ENCODE measurements at places on chromosomes 2 and 18.

- no peak for DNase-seq
Measured at GRCh38 chr2:240873805-240874714, 5.4 kb downstream of the AGXT start.

DNA sequence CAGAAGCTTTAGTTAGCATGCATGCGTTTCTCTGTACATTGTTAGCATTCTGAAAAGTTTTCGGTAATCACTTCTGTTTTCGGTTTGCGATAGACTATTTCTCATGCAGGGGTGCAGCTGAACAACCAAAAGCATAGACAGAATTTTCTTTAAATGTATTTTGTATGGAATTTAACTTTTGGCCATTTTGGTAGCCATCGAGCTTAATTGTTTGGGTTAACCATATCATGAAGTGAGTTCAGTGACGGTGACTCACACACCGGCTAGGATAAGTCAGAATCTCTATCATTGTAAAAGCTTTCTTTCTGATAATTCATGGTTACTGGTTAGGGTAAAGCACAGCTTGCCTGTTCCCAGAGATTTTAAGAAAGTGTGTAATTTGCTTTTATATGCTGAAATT, 107.2 kb downstream of the CD226 start:
- DNase-seq, result no peak

DNA sequence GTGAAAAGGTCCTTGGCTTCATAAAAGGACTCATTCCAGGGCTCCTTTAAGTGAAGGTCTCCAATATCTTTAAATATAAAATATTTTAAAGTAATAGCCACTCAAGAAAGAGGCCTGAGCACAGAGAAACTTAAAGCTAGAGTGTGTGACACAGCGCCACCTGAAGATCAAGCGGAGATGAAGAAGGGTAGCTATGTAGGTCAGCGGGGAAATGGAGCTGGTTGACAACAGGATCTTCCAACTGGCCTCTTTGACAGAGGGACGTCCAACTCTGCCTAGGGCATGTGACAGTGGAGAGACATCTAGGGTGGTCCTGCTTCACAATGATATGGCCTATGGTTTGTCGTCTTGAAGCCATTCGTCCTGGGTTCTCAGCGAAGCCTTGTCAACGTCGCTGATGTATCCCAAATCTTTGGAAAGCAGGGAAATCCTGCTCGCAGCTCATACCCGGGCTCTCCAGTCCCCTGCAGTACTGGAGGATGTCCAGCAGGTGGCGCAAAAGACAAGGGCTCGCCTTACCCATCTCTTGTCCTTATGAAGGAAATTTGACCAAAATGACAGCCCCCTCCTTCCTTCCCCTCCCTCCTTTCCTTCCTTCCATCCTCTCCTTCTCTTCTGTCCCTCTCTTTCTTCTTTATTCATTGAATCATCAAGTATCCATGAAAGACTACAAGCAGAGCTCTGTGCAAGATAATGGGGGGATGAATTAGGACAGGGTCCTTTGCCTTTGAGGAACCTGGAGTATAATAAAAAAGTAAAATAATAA, 59.6 kb downstream of the LONRF2 start:
- DNase-seq, result peak; percentile 16

GRCh38 chr2:86747711-86748639, 27.9 kb downstream of the RMND5A start:
- DNase-seq, result peak; percentile 55

GRCh38 chr2:225464346-225465025, 65.0 kb downstream of the NYAP2 start:
- DNase-seq, result no peak

DNA sequence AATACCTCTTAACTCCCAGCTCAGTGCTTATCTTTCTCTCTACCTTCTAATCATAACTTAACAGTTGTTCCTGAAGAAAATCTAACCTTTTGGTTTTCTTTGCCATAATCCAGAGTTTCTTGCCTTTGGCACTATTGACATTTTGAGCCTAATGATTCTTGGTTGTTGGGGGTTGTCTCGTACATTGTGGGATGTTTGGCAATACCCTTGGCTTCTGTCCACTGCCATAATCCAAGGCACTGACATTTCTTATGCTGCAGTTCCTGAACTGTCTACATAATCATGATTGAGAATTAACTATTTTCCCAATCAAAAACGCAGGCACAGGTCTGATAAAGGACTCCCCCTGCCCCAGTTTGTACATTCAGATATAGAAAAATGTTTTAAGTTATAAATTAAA, 203.2 kb upstream of the MEX3C start:
- DNase-seq, result no peak

GRCh38 chr2:141654311-141654710, 476.5 kb downstream of the LRP1B start:
- DNase-seq, result no peak

DNA sequence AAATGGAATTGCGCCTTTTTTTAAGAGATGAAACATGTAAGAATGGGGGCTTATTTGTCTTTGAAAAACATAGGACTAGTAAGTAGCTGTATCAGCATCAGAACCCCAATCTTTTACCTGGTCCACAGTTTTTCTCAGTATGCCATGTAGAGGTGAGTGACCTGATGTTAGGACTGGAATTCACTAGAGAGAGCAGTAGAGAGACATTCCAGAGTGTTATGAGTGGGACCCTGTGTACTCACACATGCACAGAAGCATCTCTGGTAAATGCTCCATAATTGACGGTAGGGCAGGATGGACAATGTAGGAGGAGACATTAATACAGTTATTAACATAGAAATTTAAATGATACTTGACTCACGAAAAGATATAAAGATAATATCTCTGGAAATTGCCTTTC, 1.4 kb upstream of the GALNT13 start:
- no peak for DNase-seq

GRCh38 chr18:47996091-47996541, 65.7 kb upstream of the SMAD2 start:
- DNase-seq, result no peak

GRCh38 chr2:21466341-21466927, 342.7 kb downstream of the TDRD15 start:
- no peak for DNase-seq

DNA sequence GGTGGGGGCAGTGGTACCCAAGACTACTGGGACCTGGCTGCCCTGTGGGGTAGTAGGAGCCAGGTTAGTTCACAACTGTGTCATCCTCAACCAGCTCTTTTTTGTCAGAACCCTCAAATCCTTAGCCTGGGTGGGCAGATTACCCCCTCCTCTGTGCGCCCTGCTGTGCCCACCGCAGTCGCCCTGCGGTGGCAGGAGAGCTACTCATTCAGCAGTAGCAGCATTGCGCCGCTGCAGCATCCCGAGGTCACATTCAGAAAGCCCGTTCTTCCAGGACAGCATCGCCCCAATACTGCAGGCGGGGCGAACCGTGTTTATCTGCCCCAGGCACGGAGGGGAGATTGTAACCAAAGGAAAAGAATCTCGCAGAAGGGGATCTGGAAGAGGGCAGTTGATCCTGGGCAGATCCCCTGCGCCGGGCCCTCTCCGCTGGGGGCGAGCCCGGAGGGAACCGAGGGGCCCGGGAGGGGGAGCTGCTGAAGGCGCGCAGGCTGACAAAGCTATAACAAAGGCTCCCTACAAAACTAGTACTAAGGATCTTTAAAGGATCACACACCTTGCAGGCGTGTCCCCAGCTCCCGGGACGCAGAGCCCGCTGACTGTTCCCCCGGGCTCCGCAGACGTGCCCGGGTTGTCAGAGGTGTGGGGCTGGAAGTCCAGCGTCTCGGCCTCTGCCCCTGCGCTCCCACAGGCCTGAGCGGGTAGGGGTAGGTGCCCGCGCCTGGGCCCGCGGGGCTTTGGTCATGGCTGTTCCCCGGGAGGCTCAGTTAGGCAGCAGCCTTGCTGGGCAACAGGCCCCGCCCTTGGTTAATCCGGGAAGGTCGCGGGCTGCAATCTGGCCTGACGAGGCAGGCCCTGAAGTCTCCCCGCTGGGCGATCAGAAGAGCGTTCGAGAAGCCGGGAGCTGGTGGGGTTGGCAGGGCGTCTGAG, 13.2 kb downstream of the POU3F3 start:
- DNase-seq, result no peak

DNA sequence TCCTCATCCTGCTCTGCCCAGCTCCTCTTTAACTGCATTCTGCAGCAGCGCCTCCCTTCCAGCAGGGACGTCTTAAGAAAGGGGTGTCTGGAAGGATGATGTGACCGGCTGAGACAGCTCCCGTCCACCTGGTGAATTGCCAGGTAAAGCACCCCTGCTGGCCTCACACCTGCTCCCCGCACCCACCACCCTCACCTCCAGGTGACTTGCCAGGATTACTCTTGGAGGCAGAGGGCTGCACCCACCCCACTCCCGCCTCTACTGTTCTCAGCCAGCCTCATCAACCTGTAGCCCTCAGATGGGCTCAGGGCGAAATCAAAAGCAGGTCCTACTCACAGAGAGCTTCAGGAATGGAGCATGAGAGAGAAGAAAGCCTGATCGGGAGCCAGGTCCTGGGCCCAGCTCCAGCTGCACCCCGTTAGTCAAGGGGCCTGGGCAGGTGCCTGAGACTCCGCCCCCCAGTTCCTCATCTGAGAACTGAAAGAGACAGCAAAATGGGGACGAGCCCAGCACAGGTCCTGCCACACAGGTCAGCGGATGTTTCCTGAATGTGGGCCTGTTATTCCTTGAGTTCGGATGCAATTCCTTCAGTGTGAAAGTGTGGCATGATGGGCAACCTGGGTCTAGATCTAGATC, 5.6 kb downstream of the ADRA2B start:
- no peak for DNase-seq

DNA sequence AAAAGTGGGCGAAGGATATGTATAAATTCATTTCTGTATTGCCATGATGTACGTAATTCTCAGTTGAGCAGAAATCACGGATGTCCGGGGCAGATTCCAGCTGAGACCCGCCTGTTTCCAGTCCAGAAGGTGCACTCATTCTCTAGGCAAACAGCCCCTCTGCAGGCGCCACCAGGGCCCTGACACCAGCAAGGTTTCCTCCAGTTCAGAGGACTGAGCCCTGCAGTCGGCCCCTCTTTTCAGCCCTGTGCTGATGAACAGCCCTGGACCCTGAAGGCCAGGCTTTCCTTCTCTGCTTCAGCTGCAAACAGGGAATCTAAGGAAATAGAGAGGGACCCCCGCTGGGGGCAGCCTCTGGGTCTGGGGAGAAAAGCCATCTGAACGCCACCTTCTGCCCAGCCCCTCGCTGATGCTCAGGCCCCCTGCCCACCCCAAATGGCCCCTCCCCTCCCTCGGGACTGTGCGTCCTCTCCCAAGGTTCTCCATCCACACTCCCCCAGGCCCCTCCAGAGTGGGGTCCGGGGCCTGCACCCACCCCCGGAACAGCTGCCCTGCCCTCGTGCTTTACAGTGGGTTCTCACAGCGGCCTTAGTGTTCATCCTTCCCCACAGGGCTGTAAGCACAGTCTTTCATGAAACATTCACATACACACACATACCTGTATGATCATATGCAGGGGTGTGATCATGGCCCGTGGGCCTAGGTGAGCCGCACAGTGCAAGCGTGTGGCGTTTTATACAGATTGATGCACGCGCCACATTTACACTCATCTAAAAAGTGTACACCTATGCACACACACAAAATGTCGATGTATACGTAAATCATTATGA, 12.1 kb downstream of the COPS9 start:
- DNase-seq, result no peak

- DNase-seq, result no peak
Measured at GRCh38 chr2:27622921-27623384, 5.9 kb downstream of the CCDC121 start.

GRCh38 chr2:56444339-56444738, 260.5 kb downstream of the CCDC85A start:
- DNase-seq, result no peak

GRCh38 chr18:35923939-35924684, 48.4 kb upstream of the RMP24 start:
- DNase-seq, result no peak

DNA sequence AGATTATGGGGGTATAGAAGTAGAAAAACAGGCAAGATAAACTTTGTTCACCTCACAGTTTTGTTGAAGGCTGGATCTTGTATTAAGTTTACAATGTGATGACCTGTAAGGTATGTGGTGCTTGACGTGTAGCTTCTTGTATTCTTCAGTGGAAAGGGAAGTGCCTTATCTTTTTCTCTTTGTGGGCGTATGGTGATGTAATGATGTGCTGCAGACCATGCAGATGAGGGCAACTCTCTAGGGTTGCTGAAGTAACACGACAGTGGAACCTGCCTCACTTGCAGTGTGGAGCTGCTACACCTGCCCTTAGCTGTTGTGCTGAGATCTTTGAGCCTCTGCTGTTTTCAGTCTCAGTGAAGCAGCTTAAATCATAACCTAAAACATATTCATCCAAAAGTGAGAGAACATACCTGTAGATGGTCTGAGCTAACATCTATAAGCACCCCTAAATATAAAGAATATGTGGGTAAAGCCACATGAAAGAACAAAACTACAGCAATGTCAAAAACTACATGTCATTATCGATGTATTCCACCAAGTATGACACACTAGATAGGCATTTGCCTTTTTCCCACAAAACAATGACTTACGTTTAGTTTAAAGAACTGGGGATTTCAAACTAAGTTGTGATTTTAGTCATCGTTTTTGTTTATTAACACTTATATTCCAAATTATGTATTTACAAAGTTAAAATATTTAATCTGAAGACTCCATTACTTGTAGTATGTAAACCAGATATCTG, 1144.1 kb downstream of the CNTNAP5 start:
- no peak for DNase-seq

DNA sequence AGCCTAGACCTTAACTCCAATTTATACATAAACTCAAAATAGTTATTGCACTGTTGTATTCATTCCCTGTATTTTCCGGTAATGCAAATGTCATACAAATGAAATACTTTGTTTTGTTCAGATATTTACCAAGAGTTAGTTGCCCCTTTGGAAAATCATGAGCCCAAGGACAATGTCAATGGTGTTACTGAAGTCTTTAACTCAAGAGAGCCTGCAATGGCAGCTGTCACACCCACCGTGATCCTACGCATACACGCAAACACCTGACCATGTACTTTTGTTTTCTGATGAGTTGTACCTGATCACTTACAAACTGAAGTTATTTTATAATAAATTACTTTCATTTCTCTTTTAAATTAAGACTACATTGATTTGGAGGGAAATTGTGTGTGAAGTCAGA, 11.7 kb upstream of the WIPF1 start:
- no peak for DNase-seq

DNA sequence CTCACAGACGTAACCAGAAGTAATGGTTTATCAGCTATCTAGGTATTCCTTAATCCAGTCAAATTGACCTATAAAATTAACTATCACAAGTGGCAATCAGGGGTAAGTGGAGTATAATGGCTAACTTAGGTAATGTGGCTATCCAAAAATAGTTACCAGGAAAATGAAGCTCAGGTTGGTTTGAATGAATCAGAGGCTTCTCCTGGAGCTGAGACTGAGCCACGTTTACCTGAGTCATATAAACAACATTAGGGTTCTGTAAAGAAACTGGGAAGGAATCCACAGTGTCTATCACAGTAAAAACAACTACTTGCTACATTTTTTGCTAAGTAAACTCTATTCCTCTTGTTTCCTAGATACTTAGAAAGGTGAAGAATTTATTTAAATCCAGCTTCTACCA, 236.0 kb upstream of the SPHKAP start:
- DNase-seq, result no peak

- no peak for DNase-seq
Measured at GRCh38 chr2:108266218-108266617, 22.5 kb upstream of the SULT1C2 start.

GRCh38 chr18:4751523-4751922, 296.4 kb upstream of the DLGAP1 start:
- no peak for DNase-seq

Measured in AML-193 (cell line).